Activated CD4-positive, alpha-beta T cell treated with anti-CD3 and anti-CD28 coated beads, Interleukin-2, amount 50 U/mL, for 16 hours (primary cell): ENCODE measurements at places on chromosomes 11 and 22.

DNA sequence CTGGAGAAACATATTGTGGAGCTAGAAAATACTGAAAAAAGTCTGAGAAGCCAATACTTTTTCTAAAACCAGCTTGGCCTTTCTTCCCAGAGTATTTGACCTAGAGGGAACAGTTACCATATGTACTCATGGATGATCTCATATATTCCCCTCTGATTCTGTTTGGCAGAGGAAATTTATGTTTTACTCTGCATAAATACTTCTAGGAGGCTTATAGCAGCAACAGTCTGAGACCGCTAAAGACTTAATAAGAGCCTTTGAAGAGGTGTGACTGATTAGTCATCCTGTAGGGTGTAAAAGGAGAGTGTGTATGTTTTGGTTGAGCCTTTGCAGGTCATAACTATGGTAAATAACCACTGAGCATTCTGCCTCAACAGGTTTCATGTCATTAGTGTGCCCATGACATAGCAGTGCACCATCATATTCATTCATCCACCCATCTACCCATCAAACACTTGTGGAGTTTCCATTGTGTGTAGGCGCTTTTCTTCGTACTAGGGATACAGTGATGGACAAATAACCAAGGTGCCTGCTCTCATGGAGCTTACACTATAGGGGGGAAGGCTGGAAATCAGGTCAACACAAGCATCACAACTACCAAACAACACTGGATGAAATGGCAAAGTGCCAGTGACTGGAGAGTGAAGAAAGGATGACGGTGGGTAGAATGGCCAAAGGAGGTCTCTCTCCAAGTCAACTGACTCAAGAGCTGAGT lies 44.5 kb downstream of the TRAF6 start:
- no peak for DNase-seq

DNA sequence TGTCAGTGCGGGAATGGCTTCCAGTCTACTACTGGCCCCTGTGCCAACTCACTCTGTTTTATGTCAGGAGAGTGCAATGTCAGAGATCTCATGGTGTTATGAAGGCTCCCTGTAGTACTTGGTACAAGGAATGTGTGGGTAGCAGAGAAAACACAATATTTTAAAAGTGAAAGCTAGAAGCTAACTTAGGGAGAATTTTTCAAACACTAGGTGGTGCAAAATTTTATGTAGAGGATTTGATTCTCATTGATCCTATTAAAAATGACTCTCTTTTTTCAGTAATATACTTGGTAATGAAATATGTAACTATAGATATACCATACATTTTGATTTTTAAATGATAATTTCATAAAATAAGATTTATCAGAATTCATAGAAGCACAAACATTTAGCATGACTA lies 134.7 kb downstream of the JRKL start:
- DNase-seq = no peak

DNA sequence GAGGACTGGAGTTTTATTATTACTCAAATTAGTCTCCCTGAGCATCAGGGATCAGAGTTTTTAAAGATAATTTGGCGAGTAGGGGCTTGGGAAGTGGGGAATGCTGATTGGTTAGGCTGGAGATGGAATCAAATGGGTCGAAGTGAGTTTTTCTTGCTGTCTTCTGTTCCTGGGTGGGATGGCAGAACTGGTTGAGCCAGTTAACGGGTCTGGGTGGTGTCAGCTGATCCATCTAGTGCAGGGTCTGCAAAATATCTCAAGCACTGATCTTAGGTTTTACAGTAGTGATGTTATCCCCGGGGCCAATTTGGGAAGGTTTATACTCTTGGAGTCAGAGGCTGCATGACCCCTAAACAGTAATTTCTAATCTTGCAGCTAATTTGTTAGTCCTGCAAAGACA lies 1.1 kb downstream of the OR5A2 start:
- DNase-seq = no peak

- DNase-seq = no peak
These were observed 63.1 kb downstream of the RPUSD4 start for GRCh38 chr11:126148317-126148716.

DNA sequence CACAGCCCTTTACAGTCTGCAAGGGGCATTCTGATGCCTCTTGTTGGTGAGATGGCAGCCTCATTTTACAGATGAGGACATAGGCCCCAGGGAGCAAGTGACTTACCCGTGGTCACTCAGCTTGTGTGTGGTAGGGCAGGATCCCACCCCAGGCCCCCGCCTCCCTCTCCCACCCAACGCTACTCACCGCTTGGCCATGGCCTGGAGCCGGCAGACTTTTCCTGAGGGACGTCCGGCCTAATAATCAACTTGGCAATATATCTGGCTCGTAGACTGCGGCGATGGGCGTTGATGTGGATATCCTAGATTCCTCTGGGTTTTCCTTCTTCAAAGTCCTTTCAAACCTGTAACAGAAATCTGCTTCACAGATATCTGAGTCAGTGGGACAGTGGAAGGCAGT lies 57.1 kb downstream of the ARHGAP8 start:
- no peak for DNase-seq

DNA sequence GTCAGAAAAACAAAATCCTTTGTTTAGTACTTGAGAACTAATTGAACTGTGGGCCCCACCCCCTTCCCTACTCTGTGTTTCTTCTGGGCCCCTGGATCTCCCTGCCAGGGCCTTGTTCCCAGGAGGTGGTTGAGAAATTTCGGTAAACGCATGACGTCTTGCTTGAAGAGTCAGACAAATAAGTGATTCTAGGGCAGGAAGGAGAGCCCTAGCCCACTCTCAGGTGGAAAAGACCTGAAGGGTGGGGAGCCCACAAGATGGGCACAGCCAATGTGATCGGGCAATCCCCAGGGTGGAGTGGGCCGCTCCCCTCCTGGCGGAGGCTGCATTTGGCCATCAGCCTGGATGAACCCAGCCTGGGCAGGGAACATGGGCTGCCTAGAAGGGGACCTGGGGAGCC lies 16.8 kb upstream of the P2RY2 start:
- no peak for DNase-seq

GRCh38 chr11:60078745-60079144 lies 9.7 kb upstream of the MS4A2 start:
- no peak for DNase-seq

DNA sequence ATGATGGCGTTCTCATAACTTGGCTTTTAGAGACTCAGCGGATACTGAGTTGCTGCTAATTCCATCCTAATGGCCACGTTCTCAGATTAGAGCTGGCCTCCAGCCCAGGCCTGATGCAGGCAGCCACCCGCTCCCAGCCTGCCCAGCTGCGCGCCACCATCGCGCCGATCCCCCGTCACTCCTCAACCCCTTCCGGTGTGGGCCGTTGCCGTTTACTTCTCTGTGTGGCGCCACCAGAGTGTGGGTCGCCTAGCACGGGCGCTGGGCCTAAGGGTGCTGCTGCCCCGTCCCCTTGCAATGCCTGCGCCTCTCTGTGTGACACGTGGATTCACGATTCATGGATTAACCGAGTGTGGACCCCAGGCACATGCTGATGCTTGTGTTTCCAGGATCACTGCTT lies 1116.0 kb downstream of the BRD1 start:
- no peak for DNase-seq

- no peak for DNase-seq
These were observed 225.7 kb downstream of the FAM76B start for GRCh38 chr11:95563859-95564258.

- no peak for DNase-seq
These were observed 14.8 kb downstream of the PLAAT3 start for GRCh38 chr11:63599211-63600122.

DNA sequence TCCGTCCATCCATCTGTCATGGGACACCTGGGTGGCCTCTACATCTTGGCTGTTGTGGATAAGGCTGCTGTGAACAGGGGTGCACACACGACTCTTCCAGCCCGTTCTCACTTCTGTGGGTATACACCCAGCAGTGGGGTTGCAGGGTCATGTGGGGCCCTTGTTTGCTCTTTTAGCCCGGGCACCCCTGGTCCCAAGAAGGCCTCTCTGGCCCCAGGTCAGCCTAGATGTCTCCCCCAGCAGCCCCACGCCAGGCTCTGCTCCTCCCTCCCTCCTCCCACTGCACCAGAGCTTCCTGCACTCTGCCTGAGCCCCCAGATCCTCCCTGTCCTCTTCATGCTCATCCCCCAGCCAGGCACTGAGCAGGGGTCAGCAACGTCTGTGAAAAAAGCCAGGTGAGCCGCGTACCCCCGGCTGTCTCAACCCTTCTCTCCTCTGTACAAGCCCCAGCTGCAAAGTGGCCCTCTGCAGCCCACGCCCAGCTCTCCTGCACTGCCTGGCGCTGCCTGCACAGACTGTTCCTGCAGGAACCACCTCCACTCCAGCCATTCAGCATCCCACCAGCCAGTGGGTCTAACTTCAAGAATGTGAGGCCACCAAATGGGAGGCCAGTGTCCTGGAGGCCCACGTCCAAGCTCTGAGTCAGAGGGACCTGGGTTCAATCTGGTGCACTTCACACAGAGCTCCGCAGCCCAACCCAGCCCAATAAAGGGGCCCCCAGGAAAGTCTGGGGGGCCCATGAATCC lies 1508.9 kb downstream of the BRD1 start:
- no peak for DNase-seq

GRCh38 chr11:86116386-86116726 lies 47.5 kb upstream of the PICALM start:
- peak; percentile 85 for DNase-seq

DNA sequence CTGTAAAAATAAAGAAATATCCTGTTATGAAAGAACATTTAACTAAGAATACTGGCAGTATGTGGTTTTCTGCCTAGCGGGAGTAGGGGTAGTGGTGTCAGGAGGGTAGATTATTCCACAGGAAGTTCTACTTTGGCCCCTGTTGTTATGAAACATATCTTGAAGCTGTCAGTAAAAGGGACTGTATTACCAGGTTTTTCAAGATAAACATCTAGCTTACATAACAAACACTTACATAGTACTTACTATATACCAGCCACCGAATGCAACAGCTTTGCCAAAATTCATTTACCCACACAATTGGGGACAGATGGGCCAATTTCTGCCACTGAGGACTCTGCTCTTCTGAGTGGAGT lies 3.7 kb downstream of the TMEM123 start:
- DNase-seq = no peak

GRCh38 chr11:87038235-87038977 lies 672 bp downstream of the TMEM135 start:
- peak; percentile 48 for DNase-seq

GRCh38 chr11:45089676-45090499 lies 56.6 kb upstream of the PRDM11 start:
- DNase-seq = no peak

DNA sequence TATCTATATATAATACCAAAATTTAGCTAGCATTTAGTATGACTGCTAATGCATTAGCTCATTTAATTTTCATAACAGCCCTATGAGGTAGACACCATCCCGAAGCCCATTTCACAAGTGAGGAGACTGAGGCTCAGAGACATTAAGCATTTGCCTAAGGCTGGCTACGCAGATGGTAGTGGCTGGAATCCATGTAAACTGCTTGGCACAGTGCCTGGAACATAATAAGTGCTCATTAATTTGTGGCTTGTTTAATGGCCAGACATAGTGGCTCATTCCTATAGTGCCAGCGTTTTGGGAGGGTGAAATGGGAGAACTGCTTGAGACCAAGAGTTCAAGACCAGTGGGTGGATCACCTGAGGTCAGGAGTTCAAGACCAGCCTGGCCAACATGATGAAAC lies 17.8 kb upstream of the TP53I11 start:
- no peak for DNase-seq

DNA sequence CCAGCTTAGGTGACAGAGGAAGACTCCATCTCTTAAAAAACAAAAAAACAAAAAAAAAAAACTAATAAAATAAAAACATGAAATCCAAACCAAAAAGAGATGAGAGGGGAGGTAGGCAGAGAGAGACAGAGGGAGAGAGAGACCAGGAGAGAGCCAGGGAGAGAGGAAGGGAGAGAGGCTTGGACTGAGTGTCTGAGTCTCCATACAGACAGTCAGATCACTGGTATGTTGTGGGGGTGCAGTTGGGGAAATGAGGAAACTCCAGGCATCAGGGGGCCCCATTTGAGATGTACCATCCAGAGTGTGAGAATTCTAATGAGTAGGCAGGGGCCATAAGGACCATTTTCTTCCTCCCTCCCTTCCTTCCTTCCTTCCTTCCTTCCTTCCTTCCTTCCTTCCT lies 53.1 kb upstream of the SEPTIN5 start:
- no peak for DNase-seq

DNA sequence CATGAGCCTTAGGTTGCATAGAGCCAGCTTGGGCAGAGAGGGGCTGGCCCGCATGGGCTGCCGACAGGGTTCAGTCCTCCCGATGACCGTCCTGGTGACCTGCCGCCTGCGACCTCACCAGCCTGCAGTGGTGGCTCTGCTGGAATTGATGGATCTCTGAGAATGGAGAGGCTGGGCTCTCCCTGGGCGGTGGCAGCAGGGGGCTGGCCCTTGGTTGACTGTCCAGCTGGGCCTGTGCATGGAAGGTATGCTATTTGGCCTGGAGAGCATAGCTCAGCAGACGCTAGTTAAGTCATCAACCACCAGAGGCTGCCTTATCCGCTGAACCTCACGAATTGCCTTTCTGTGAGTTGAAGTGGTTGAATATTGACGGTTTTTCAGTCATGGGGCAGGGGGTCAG lies 19.7 kb downstream of the GRAMD4 start:
- DNase-seq = no peak

DNA sequence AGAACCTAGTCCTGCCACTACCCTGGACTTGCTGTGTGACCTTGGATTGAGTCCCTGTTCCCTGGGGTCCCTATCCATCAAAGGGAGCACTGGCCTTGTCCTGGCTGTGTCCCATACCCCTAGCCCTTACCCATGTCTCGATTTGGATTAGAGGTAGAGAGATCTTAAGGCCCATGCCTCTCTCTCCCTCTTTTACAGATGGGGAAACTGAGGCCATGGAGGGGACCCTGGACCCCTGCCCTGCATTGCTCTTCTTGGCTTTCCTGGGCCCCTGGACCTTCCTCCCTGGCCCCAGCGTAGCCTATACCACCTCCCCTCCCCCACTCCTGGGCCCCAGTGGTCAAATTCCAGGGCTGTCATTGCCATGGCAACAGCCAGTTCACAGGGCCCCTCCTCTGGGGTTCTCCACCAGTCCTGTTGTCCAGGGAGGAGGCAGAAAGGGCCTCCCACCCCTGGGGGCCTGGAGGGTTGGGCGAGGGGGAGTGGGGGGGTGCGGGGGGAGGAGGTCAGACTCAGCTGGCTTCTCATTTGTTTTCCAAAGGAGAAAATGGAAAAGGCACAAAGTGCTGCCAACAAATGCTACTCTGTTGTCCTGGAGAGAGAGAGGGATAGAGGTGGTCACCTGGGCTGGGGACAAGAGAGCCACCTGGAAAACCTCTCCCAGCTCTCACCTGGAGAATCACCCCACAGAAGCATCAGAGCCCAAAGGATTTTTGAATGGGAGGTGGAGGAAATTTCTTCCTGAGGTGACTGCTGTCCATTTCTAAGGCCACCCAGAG lies 23.3 kb downstream of the ARHGEF17 start:
- no peak for DNase-seq

- DNase-seq = no peak
These were observed 51.5 kb upstream of the RAB1B start for GRCh38 chr11:66216911-66217310.
